ENCODE measurements at places on chromosomes 13 and 19. TPM values are rescaled to one million over a fixed set of nuclear protein-coding genes. Genes with fewer than 3 reads are reported as not detected.

GRCh38 chr13:32191452-32191998, 123.6 kb downstream of the ZAR1L start:
- DNase-seq, result no peak
- no peak overlapping the region for H3K27ac ChIP-seq
- no peak overlapping the region for H3K4me3 ChIP-seq
- H3K27me3 ChIP-seq, result no peaks in the 10 kb centered on the region

DNA sequence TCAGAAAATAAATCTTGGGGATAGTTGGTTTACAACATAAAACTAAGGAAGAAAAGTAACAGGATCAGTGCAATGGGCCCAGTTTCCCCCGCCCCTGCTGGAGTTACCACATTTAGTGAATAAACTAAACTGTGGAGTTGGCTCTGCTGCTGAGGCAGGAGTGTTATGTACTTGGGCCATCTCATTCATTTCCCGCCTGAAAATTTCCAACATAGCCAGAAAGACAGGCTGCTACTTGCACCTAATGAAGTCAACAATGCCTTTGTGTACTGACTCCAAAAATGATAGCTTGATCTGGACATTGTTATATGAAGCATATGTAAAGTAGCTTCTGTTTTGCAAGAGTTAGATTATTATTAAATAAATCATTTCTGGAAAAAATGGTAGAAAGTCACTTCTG, 7.9 kb upstream of the RNASEH2B start:
- H3K4me3 ChIP-seq, result no peak overlapping the region
- no peaks in the 10 kb centered on the region for H3K4me1 ChIP-seq
- no peak for DNase-seq
- no peak overlapping the region for H3K27ac ChIP-seq
- H3K36me3 ChIP-seq, result no peaks in the 10 kb centered on the region

DNA sequence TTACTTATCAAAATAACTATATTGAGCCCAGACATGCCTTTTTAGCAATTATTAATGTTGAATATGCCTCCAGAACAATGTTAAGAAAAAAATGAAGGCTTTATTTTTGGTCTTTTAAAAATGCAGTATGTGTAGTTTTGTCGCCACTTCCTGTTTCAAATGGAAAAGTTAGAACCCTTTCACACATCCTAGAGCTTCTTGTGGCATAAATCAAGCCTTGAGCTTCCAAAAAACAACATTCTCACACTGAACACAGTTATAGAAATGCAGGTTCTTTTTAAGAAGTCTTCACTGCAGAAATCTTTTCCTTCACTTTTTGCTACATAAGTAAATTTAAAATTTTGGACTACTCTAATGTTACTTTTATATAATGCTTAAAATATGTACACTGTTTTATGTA, 108.7 kb downstream of the ESD start:
- no peaks in the 10 kb centered on the region for H3K27me3 ChIP-seq
- H3K36me3 ChIP-seq, result no peaks in the 10 kb centered on the region
- no peak overlapping the region for H3K4me3 ChIP-seq
- H3K27ac ChIP-seq, result no peak overlapping the region
- H3K4me1 ChIP-seq, result peaks cover 37% of the 10 kb centered on the region

DNA sequence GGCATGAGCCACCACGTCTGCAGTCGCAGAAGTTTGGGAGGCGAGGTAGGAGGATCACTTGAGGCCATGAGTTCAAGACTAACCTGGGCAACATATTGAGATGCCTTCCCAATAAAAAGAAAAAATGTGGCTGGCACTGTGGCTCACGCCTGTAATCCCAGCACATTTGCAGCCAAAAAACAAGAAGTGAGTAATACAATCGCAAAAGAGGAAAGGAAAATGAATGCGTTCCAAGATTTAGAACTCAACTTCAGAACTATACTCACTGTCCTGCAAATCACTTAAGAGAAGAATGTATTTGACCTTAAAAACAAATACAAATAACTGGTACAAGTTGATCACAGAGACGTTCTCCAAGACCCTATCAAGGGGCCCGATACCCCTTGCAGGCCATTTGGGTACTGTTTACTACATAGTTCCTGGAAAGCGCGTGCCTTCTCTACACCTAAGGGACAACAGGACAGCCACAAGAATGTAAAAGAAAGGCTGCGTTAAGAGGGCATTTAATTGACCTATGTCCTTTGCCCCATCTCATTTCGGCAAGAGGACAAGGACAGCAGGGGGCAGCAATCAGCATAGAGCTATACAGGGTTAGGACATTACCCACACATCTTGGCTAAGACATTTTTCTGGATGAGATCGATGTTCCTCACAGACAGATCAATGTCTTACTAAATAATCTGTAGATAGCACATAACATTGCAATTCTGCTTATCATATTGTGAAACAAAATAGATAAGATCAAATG, 41.3 kb downstream of the FLT3 start:
- peak; percentile 20 for DNase-seq
- H3K27ac ChIP-seq, result no peak overlapping the region
- H3K36me3 ChIP-seq, result no peaks in the 10 kb centered on the region
- H3K27me3 ChIP-seq, result peaks cover 3% of the 10 kb centered on the region
- no peak overlapping the region for H3K4me3 ChIP-seq

- H3K36me3 ChIP-seq, result no peaks in the 10 kb centered on the region
- no peak for DNase-seq
- H3K4me3 ChIP-seq, result no peak overlapping the region
- H3K4me1 ChIP-seq, result no peaks in the 10 kb centered on the region
These were observed 316.3 kb downstream of the TBC1D4 start for GRCh38 chr13:75165543-75166230.

DNA sequence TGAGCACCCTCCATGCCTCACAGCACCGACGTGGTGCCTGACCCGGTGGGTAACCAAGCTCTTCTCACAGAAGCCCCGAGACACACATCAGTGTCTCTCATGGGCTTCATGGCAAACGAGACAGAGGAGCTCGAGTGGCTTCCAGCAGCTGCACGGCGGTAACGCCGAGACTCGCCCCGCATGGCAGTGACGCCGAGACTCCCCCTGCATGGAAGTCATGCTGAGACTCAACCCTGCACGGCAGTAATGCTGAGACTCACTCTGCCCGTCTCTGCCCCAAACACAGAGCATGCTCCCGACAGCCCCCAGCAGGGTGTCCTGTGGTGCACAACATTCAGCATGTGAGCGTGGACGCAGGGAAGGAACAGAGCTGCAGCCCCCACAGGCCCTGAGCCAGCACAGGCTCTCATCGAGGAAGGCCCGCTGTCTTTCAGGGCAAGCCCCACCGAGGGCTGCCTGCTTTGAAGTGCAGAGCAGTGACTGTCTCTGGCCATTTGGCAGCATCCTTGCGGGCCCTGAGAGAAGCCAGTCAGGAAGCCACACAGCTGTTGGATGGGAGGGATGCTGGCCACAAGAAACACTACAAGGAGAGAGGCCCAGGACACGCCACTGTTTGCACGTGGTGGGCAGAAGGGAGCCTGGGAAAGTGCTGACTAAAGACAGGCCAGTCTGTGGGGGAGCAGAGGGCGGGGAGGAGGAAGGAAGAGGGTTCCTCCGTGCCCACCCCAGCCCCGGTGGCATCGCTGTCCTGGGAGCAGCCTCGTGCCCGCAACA, 9.5 kb downstream of the GAS6 start:
- H3K27ac ChIP-seq, result no peak overlapping the region
- peaks cover 46% of the 10 kb centered on the region for H3K4me1 ChIP-seq
- peaks cover 4% of the 10 kb centered on the region for H3K36me3 ChIP-seq
- DNase-seq, result no peak
- no peak overlapping the region for H3K4me3 ChIP-seq

- no peak for DNase-seq
- H3K27me3 ChIP-seq, result peaks cover 4% of the 10 kb centered on the region
- H3K36me3 ChIP-seq, result no peaks in the 10 kb centered on the region
- H3K4me1 ChIP-seq, result no peaks in the 10 kb centered on the region
These were observed 19.3 kb downstream of the CCNE1 start for GRCh38 chr19:29831041-29831548.

DNA sequence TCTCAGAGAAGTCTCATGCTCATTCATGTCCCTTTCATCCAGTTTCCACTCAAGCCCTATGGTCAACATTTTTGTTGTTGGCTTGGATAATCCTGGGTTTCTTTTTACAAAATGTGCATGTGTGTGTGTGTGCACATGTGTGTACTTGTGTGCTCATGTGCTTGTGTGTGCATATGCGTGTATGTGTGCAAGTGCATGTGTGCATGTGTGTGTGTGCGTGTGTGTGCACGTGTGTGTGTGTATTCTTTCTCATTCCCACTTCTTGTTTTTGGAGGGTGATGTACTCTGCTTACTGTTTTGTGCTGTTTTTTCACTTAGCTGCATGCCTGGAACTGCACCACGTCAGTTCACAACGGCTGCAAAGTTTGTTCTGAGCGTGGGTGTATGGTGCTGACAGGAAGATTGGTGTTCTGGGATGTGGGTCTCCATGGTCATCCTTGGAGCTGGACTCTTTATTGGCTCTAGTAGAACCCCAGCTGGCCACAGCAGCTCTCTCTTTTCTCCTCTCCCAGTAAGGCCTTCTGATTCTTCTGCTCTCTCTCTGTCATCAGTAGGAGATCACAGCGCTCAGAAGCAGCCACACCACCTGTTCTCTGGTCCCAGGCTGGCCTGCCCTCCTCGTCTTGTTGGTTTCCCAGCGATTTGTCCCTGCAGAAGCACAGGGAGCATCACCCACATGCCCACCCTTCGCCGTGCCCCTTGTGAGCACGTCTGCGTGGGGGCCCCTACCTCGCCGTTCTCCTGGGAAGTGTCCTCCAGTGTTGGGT, 60.8 kb downstream of the SOX1 start:
- H3K27ac ChIP-seq, result no peak overlapping the region
- peaks cover 26% of the 10 kb centered on the region for H3K27me3 ChIP-seq
- H3K4me1 ChIP-seq, result no peaks in the 10 kb centered on the region
- no peak overlapping the region for H3K4me3 ChIP-seq
- no peak for DNase-seq

- no peak overlapping the region for H3K4me3 ChIP-seq
- DNase-seq, result no peak
- H3K36me3 ChIP-seq, result no peaks in the 10 kb centered on the region
- no peak overlapping the region for H3K27ac ChIP-seq
- no peaks in the 10 kb centered on the region for H3K4me1 ChIP-seq
- H3K27me3 ChIP-seq, result no peaks in the 10 kb centered on the region
These were observed 61.3 kb downstream of the CBY2 start for GRCh38 chr13:45763419-45763818.

GRCh38 chr13:80290591-80290990, 50.3 kb downstream of the SPRY2 start:
- H3K4me1 ChIP-seq, result no peaks in the 10 kb centered on the region
- H3K27ac ChIP-seq, result no peak overlapping the region
- H3K36me3 ChIP-seq, result no peaks in the 10 kb centered on the region
- DNase-seq, result no peak

DNA sequence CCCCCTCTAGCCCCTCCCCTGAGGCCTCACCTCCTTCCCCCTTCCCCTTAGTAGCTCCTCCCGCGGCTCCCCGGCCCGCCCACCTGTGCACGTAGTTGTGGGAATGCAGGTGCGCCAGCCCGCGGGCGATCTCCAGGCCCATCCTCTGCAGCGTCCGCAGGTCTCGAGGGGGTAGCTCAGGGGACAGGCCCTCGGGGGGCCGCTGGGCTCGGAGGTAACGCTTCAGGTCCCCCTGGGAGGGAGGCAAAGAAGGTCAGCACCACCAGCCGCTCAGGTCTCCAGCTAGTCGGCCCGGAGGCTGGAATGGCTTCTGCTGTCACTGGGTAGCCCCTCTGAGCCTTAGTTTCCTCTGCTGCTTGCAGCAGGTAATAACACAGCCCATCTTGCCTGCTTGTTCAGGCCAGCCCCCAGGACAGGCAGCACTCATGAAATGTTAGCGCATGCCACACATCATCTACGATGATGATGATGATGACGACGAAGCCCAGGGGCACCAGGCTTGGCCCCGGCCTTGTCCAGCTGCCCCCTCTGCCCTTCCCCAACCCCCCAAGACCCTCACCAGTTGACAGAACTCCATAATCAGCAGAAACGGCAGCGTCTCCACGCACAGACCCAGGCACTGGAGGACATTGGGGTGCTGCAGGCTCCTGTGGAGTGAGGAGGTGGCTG, 9.2 kb downstream of the LMTK3 start:
- peak overlapping the region; percentile 64 for H3K27ac ChIP-seq
- peaks cover 24% of the 10 kb centered on the region for H3K27me3 ChIP-seq
- DNase-seq, result no peak

DNA sequence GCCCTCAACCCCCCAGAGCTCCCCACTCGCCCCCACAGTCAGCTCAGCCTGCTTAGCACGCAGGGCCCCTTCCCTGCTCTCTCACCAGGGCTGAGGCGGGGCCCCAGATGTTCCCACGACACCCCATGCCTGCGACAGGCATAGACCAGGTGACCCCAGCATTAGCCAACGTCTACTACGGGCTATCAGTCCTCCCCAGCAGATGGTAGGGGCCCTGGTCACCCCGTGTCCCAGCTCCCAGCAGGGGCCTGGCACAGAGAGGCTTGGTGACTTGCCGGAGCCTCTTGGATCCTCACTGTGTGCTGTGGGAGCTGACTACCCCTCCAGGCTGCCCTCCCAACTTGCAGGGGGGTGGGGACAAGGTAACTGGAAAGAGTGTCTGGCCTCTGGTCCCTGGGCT, 80.6 kb downstream of the KDM4B start:
- no peak overlapping the region for H3K27ac ChIP-seq
- peaks cover 4% of the 10 kb centered on the region for H3K4me1 ChIP-seq
- no peak overlapping the region for H3K4me3 ChIP-seq
- peaks cover 22% of the 10 kb centered on the region for H3K36me3 ChIP-seq
- no peak for DNase-seq

DNA sequence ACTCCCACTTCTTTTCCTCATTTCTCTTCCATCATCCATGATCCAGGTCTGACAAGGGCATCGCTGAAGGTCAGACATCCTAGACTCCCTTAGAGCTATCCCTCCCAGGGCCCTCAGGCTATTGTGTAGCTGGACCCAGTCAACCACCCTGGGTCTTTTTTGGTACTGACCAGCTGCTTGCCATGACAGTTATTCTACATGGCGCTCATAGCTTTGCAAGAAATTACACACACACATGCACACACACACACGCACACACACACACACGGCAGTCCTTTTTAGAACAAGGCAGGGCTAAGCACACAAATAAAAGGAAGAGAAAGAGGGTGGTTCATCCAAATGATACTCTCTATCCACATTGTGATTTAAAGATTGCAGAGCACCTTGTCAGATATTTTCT, 18.3 kb downstream of the SIAH3 start:
- H3K27me3 ChIP-seq, result peaks cover 2% of the 10 kb centered on the region
- no peaks in the 10 kb centered on the region for H3K4me1 ChIP-seq
- no peaks in the 10 kb centered on the region for H3K36me3 ChIP-seq
- no peak overlapping the region for H3K27ac ChIP-seq

- no peak overlapping the region for H3K4me3 ChIP-seq
- H3K27ac ChIP-seq, result no peak overlapping the region
- H3K4me1 ChIP-seq, result no peaks in the 10 kb centered on the region
- no peaks in the 10 kb centered on the region for H3K27me3 ChIP-seq
These were observed 32.2 kb downstream of the RCBTB2 start for GRCh38 chr13:48500652-48501197.

- no peak overlapping the region for H3K4me3 ChIP-seq
- H3K27me3 ChIP-seq, result no peaks in the 10 kb centered on the region
- no peak for DNase-seq
- no peak overlapping the region for H3K27ac ChIP-seq
- peaks cover 15% of the 10 kb centered on the region for H3K36me3 ChIP-seq
These were observed 103.5 kb upstream of the AKAP11 start for GRCh38 chr13:42168496-42168895.

The FFAR1 gene
- 1.8 TPM for polyA plus RNA-seq

The KANK3 gene
- 6.3 TPM for polyA plus RNA-seq

The ELL gene
- polyA plus RNA-seq, result 9.6 TPM

The TGFBR3L gene
- 1.4 TPM for polyA plus RNA-seq

The OR7C1 gene
- 0.03 TPM for polyA plus RNA-seq

The C19orf67 gene
- 0.10 TPM for polyA plus RNA-seq

The PSG3 gene
- not detected for polyA plus RNA-seq

The ADAMTSL5 gene
- polyA plus RNA-seq, result 24.9 TPM

The SH2D3A gene
- polyA plus RNA-seq, result 26.3 TPM
